ENCODE measurements at places on chromosomes 12 and 14. TPM values are rescaled to one million over a fixed set of nuclear protein-coding genes. Genes with fewer than 3 reads are reported as not detected.

ANGEL1 gene
- 30.5 TPM for total RNA-seq

DEGS2 gene
- total RNA-seq, result 10.2 TPM

DNA sequence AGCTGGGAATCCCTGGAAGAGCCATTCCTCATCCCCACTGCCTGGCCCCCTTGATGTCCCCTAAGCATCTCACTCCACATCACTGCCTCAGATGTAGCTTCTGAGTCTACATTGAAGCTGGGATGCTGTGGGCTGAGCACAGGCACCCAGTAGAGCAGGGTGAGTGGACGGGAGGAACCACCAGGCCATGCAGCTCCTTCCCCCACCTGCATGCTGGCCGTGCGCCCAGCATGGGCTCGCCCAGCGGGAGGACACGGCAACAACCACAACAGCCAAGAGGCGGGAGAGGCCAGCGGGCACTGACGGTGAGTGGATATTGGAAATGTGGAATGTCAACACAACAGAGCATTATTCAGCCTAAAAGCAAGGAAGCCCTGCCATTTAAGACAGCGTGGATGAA lies 310.9 kb downstream of the ADGRD1 start:
- no peak overlapping the region for H3K4me3 ChIP-seq
- no peaks in the 10 kb centered on the region for H3K27me3 ChIP-seq
- H3K27ac ChIP-seq, result no peak overlapping the region
- no peak for DNase-seq
- H3K36me3 ChIP-seq, result no peaks in the 10 kb centered on the region
- no peaks in the 10 kb centered on the region for H3K4me1 ChIP-seq

DNA sequence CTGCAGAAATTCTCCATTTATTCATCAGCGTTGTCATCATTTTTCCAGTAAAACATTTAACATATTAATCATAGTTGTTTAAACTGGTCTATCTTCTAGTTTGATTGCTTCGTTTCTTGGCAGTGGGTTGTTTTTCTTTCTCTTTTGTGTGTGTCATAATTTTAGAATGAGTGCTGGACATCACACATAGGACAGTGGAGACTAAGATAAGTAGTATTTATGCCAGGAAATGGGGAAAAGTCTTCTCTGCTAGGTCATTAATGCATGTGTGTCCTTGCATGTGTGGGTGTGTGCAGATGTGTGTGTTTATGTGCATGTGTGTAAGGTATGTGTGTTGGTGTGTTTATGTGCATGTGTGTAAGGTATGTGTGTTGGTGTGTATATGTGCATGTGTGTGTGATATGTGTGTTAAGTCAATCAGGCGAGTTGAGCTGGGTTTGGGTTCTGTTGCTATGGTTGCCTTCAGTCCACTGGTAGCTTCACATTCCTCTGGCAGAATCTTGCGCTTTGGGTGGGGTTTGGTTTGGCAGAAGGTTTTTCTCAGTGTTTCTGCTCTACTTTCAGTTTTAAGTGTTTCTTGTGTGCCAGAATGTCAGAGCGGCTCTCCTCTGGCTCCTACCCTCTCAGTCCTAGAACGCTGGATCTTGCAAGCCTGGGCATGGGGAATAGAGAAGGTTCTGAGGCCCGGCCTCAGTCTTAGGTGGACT lies 7.8 kb upstream of the ADGRD1 start:
- no peaks in the 10 kb centered on the region for H3K4me1 ChIP-seq
- H3K36me3 ChIP-seq, result no peaks in the 10 kb centered on the region
- no peak overlapping the region for H3K4me3 ChIP-seq
- peaks cover 14% of the 10 kb centered on the region for H3K27me3 ChIP-seq
- no peak for DNase-seq
- H3K27ac ChIP-seq, result peak overlapping the region; percentile 61

KRT2 gene
- not detected for total RNA-seq

- no peaks in the 10 kb centered on the region for H3K36me3 ChIP-seq
- H3K4me1 ChIP-seq, result no peaks in the 10 kb centered on the region
- no peak for DNase-seq
- no peaks in the 10 kb centered on the region for H3K27me3 ChIP-seq
Observed at GRCh38 chr14:36585100-36585499, 2.7 kb upstream of the NKX2-8 start.

DNA sequence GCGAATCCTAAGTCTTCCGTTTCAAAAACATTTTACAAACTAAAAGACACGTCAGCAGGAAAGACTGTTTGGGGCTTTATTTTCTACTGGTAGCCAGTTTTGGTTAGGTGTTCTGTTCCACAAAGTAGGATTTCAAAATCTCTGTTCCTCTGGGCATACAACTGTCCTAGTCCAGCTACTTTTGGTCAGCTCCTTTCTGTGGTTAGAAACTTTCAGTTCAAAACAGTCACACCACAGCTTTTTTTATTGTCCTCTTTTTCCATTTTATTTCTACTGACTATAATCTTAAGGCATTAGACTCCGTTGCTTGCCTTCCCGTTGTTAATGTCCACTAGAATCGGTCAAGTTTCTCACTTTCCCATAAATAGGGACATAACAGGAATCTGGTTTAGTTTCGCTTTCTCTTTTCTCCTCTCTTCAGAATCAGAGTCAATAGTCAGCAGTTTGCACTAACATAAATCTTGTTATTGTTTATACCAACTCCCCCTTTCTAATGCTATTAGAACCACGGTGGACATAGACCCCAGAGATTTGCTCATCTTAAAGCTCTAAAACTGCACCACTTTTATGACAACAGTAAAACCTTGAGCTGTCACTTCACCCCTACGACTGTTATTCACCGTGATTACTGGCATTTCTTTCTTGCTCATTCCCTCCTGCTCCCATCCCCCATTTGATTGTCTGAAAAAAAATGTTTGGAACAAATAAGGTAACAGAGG lies 41.5 kb upstream of the NPAS3 start:
- no peak for DNase-seq
- no peaks in the 10 kb centered on the region for H3K36me3 ChIP-seq
- H3K4me3 ChIP-seq, result peak overlapping the region; percentile 70
- H3K4me1 ChIP-seq, result no peaks in the 10 kb centered on the region
- peak overlapping the region; percentile 83 for H3K27ac ChIP-seq

DNA sequence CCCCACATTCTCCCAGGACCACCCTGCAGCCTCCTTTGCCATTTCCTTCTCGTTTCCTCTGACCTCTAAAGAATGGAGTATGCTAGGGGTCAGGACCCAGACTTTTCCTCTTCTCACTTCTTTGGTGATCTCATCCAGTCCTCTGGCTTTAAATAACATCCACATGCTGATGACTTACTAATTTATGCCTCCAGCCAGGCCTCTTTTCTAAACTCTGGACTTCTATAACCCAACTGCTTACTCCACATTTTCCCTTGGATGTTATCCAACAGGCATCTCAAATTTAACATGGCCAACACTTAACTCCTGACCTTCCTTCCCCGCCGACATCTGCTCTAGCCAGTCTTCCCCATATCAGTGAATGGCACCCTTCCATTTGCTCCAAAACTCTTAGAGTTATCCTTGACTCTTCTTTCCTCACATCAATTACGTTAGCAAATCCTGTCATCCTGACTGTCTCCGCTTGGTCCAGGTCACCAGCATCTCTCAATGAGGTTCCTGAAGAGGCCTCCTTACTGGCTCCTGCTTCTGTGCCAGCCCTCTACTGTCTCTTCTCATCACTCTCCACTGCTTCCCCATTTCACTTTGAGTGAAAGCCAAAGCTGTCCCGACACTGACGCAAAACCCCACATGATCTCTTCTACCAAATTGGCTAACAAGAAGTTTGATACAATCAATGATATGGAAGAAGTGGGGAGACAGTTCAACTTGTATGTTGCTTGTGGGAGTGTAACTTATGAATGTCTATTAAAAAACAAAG lies 42.7 kb downstream of the TMBIM6 start:
- H3K4me1 ChIP-seq, result no peaks in the 10 kb centered on the region
- no peaks in the 10 kb centered on the region for H3K27me3 ChIP-seq
- peak overlapping the region; percentile 53 for H3K27ac ChIP-seq
- no peak overlapping the region for H3K4me3 ChIP-seq

DNA sequence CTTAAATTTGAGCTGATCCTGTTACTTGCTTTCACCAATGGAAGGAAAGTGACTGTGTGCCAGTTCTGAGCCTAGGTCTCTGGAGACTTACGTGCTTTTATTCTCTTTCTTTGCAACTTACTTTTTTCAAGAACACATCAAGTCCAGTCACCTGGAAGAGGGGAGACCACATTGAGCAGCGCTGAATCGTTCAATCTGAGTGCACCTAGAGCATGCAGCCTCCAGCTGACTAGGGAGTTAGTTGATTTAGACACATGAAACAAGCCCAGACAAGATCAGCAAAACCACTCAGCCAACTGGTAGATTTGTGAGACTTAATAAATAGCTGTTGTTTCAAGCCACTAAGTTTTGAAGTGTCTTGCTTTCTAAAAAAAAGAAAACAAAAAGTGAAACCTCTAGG lies 1014.8 kb upstream of the FBXO33 start:
- no peak overlapping the region for H3K4me3 ChIP-seq
- H3K36me3 ChIP-seq, result no peaks in the 10 kb centered on the region
- DNase-seq, result no peak
- no peak overlapping the region for H3K27ac ChIP-seq
- H3K4me1 ChIP-seq, result no peaks in the 10 kb centered on the region

DNA sequence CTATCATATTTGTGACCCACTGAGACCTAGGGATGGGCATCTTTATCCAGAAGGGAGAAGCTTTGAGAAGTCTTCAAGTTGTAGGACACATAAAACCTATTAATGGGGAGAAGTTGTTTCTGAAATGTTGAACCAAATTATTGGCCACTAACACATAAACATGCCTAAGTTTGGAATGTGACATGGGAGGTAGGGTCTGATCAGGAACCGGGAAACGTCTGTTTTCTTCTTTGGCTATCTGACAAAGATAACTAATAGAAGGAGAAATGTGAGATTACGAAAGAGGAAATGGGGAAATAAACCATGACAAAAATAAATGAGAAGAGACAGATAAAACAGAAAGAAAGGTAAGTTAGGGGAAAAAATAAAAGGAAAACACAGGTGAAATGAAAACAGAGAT lies 425.2 kb downstream of the EGLN3 start:
- no peaks in the 10 kb centered on the region for H3K36me3 ChIP-seq
- no peaks in the 10 kb centered on the region for H3K27me3 ChIP-seq
- DNase-seq, result no peak
- H3K4me3 ChIP-seq, result no peak overlapping the region

AMN gene
- 0.16 TPM for total RNA-seq

ZC2HC1C gene
- total RNA-seq, result 2.6 TPM

KLRC2 gene
- 2.1 TPM for total RNA-seq

- H3K4me3 ChIP-seq, result no peak overlapping the region
- H3K36me3 ChIP-seq, result no peaks in the 10 kb centered on the region
- no peak for DNase-seq
- no peak overlapping the region for H3K27ac ChIP-seq
- no peaks in the 10 kb centered on the region for H3K4me1 ChIP-seq
Observed at GRCh38 chr14:43790681-43791080, 716.4 kb downstream of the FSCB start.

CDKL1 gene
- total RNA-seq, result 23.4 TPM

GRCh38 chr12:46489951-46490388 lies 117.4 kb upstream of the SLC38A2 start:
- no peak overlapping the region for H3K4me3 ChIP-seq
- no peaks in the 10 kb centered on the region for H3K4me1 ChIP-seq
- H3K36me3 ChIP-seq, result no peaks in the 10 kb centered on the region
- DNase-seq, result no peak
- no peaks in the 10 kb centered on the region for H3K27me3 ChIP-seq
- peak overlapping the region; percentile 48 for H3K27ac ChIP-seq

SLC25A47 gene
- total RNA-seq, result 0.16 TPM

COCH gene
- total RNA-seq, result 0.66 TPM

ZDHHC22 gene
- total RNA-seq, result not detected

DNA sequence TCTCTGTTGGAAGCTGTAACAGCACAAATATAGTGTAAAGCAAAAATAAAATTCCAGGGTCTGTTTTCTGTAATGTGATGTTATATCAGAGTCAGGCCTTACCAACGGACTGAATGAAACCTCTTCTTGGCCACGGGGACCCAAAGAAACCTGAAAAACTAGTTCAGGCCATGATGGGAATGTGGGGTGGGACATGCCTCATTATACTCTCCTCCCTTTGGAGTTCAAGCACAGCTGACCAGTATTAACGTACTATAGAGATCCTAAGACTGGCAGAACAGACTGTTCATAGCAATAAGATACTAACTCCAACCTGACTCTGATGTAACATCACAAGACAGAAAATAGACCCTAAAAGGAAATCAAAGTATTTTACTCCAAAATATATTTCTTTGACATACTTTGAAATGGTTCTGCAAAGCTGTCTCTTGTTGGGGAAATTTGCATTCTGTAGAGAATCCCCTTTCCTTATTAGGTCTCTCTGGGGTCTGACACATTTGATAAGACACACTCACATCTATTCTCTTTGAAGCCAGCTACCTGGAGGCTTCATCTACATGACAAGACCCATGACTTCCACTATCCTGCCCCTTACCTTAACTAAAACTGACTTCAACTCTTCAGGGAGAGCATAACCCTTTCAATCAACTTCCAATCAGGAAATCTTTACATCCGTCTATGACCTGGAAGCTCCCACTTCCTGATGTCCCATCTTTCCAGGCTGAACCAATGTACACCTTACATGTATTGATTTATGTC lies 444.6 kb downstream of the SOX5 start:
- H3K27ac ChIP-seq, result no peak overlapping the region
- no peak overlapping the region for H3K4me3 ChIP-seq
- no peaks in the 10 kb centered on the region for H3K27me3 ChIP-seq

- H3K27ac ChIP-seq, result no peak overlapping the region
- H3K4me1 ChIP-seq, result no peaks in the 10 kb centered on the region
- no peak overlapping the region for H3K4me3 ChIP-seq
- no peaks in the 10 kb centered on the region for H3K36me3 ChIP-seq
Observed at GRCh38 chr14:23327947-23328744, 6.9 kb downstream of the PABPN1 start.

DNA sequence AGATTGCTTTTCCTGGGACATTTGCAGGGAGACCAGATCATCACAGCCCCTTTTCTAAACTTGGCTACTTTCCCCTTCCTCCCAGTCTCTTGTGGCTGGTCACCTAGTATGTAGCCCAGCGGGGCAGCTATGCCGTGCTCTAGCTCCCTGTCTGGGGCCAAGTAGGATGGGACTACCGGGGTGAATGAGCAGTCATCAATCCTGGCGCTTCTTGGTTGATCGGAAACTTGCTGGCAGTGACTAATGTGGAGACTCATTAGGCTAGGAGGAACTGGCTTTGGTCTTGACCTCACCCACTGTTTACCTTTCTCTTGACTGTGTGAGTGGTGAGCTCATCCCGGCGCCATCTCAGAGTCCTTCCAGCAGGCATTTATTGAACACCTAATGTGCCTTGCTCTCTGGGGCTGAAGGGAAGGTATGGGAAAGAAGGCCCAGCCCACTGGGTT lies 15.9 kb downstream of the PLEKHG3 start:
- peak overlapping the region; percentile 89 for H3K27ac ChIP-seq
- H3K36me3 ChIP-seq, result no peaks in the 10 kb centered on the region
- DNase-seq, result peak; percentile 53
- H3K27me3 ChIP-seq, result no peaks in the 10 kb centered on the region
- H3K4me3 ChIP-seq, result no peak overlapping the region

GRCh38 chr14:23608454-23608853 lies 27.7 kb upstream of the DHRS2 start:
- no peaks in the 10 kb centered on the region for H3K27me3 ChIP-seq
- H3K36me3 ChIP-seq, result no peaks in the 10 kb centered on the region
- H3K4me1 ChIP-seq, result no peaks in the 10 kb centered on the region
- no peak overlapping the region for H3K4me3 ChIP-seq
